ENCODE measurements at places on chromosomes 12 and 14.

GRCh38 chr12:13559318-13559978 is 362.9 kb downstream of the EMP1 start:
- no peak for DNase-seq

- no peak for DNase-seq
Observed at GRCh38 chr12:114851981-114852380, 168.0 kb upstream of the TBX3 start.

DNA sequence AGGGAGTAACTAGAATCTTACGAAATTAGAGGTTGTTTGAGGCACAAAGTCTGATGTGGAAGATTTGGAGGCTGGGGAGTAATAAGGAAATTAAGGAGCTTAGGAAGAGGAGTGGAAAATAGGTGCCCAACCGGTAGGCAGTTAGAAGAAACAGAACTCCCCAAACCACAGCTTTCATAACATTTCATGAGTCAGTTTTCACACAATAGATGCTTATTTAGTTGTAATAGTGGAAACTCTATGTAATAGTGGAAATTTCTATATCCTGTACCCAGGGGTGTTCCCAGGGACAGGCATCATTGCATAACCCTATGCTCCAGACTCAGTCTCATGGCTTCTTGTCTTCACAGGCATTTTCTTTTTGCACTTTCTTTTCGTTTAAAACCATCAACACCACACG is 8.3 kb downstream of the C3AR1 start:
- no peak for DNase-seq

GRCh38 chr12:3809357-3810015 is 56.6 kb upstream of the CRACR2A start:
- DNase-seq, result no peak

DNA sequence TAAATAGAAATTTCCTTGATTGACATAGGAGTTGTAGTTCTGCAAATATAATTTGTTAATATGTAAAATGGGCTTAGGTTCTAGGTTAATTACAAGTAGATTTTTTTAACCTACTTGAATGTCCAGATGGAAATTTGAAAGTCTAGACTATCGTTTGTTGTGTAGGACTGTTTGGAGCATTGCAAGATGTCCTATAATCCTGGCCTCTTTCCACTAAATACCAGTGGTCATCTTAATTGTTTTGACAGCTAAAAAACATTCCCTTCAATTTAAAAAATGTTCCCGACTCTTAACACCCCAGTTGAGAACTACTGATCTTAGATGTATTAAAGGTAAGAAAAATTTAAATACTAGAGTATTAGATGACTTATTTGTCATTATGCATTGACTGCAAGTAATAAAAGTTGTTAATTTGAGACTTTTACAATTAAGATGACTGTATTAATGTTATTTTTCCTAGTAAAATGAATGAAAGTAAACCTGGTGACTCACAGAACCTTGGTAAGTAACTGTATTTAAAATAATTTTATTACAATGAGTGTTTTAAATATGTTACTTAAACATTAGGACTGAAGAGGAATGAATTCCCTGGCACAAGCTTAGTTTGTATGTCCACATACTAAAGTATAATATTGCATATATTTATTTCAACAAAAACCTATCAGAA is 21.8 kb downstream of the G2E3 start:
- DNase-seq, result no peak

- DNase-seq, result no peak
Observed at GRCh38 chr12:113891739-113892520, 74.2 kb downstream of the RBM19 start.

- no peak for DNase-seq
Observed at GRCh38 chr12:102680304-102680703, 199.9 kb upstream of the IGF1 start.

DNA sequence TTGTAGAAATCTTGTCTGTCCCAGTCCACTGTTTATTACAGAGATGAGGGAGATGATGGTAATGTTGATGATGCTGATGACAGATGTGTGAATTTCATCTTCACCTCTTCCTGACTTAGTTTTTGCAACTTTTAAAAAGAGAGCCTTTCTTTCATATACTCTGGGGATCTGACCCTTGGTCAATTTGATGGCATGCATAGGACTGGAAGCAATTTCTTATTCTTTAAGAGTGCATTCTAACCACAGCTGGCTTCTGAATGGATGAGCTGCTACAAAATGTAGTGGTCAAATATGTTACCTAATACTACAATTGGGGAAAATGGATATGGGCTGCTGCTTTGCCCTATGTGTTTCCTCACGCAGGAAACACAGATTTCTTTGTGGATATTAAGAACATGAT is 80.8 kb downstream of the MYRFL start:
- DNase-seq, result no peak

GRCh38 chr12:129570796-129571400 is 332.9 kb downstream of the TMEM132D start:
- no peak for DNase-seq

- no peak for DNase-seq
Observed at GRCh38 chr12:104083769-104084475, 19.6 kb downstream of the HCFC2 start.

DNA sequence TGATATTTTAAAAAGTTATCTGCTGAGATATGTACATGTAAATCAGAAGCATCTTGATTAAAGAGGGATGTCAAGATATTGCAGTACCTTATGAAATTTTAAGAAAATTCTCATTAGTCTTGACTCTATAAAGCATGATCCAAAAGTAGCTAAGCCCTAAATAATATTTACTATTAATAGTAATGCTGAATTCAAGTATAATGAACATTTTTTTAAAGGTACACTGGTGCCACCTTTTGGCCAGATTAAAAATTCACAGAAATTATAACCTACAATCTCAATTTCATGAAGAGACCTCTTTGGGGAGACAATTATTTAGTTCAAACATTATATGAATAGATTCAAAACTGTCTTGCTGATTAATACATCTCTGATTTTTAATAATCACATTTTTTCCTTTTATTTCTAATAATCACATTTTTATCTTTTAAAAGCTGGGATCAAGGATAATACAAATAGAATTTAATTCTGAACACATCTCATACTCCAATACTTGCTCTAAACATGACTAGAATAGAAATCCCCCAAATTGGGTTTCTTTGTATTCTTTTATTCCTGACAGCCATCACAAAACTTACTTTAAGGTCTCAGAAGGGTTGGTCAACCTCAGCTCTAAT is 13.4 kb downstream of the AKAP5 start:
- no peak for DNase-seq

- DNase-seq, result no peak
Observed at GRCh38 chr12:97754306-97754705, 291.7 kb downstream of the RMST start.

- peak; percentile 87 for DNase-seq
Observed at GRCh38 chr12:92593734-92594402, 108.9 kb upstream of the PLEKHG7 start.

- no peak for DNase-seq
Observed at GRCh38 chr12:46657453-46658411, 168.1 kb downstream of the SLC38A4 start.

DNA sequence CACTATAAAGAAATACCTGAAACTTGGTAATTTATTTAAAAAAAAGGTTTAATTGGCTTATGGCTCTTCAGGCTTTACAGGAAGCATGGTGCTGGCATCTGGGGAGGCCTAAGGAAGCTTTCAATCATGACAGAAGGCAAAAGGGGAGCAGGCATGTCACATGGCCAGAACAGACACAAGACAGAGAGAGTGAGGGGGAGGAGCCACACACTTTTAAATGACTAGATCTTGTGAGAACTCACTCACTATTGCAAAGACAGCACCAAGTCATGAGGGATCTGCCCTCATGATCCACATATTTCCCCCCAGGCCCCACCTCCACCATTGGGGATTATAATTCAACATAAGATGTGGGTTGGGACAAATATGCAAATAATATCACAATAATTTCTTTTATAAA is 355.6 kb downstream of the DAD1 start:
- DNase-seq, result no peak

- peak; percentile 85 for DNase-seq
Observed at GRCh38 chr14:61321385-61322010, at the start of gene PRKCH. Gene PRKCH, plus strand, starts transcription at chr14:61321579. Its CDS starts 523 bp downstream, at chr14:61322102.

GRCh38 chr12:119179335-119180021 is 747 bp downstream of the HSPB8 start:
- DNase-seq, result no peak

- DNase-seq, result no peak
Observed at GRCh38 chr14:24177891-24178290, 6.0 kb downstream of the REC8 start.

Measured in CD4-positive, alpha-beta memory T cell (primary cell).